ENCODE measurements at places on chromosomes 7 and 10.

DNA sequence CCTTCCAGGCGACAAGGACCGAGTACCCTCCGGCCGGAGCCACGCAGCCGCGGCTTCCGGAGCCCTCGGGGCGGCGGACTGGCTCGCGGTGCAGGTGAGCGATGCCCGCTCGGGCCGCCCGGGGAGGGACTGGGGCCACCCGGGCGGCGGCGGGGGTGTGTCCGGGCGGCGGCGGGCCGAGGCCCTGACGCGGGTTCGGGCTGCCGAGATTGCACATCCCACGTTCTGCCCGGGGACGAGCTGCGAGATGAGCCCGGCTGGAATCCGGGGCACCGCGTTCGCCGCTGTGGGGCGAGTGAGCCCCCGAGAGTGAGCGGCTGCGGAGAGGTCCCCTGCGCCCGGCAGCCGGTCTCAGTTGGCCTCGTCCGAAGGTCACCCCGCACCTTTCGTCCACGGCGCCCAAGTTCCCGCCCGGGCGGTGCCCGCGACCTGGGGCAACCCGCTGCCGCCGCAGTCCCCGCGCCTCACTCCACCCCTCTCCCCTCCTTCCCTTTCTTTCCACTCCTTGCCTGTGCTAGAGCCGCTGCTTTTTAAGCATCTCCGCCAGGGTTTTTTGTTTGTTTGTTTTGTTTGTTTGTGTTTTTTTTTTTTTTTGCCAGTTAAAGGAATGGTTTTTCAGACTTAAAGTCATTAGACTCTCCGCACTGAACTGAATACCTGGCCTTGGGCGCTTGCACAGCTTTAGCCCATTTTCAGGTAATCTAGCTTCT lies 515 bp downstream of the RALA start:
- DNase-seq: no peak

DNA sequence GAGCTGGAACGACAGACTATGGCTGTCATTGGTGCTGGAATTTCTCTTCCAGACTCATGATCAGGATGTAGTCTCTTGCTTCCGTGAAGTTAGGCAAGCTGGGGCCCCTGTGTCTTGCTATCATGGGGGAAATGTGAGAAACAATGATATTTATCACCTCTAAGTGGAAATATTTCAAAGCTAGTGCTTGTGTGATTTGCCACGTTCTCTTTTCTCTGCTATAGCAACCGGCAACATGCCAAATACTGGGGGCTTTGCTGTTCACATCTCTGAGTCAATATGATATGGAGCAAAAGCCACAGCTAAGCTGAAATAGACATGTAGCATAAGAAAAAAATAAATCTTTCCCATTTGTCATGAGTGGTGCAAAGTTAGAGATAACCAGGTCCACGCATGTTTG lies 668.2 kb upstream of the IGFBP3 start:
- DNase-seq: peak; percentile 48

- DNase-seq: no peak
These were observed 535.8 kb downstream of the SDK1 start for GRCh38 chr7:3836855-3837254.

- no peak for DNase-seq
These were observed 622.5 kb downstream of the PARD3 start for GRCh38 chr10:34192646-34193045.

DNA sequence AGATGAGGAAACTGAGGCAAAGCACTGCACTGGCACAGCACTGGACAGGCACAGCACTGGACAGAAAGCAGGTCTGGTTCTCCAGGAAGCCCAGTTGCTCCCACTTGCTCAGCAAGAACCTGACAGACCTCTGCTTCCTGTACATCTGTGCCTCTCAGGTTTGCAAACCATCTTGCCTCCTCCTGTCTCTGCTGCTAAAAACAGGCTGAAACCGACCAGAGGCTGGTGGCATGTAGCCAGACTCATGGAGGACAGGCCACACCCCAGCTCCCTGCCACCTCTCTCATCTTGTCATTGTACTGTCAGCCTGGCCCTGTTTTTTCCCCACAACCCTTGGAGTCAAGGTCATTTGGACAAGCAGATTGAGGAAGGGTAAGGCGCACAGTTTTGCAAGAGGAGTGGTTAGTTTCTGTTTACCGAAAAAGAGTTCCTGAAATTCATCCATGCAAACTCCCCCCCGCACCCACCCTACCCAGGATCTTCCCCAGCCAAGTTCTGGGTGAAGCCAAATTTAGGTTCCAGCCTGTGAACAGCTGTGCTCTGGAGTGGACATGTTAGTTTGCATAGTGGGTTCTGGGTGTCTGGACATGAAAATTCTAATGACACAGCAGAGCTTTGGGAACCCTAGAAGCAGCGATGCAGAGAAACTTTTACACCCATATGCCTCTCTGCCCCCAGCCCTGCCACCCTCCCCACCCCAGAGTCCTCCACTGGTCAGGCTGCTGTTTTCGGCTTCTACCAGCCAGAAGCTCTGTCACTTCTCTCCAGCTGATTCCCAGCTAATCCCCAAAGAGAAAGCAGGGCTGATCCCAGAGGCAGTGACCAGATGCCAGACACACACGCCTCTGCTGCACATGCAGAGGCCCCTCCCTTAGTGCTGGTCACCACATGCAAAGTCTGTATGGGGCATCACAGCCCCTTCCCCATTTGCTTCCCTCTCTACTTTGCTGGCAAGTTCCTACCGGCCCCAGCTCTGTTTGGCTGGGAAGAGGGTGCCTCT lies 8.5 kb upstream of the C10orf105 start:
- DNase-seq: no peak

GRCh38 chr10:4240608-4241197 lies 455.7 kb upstream of the KLF6 start:
- DNase-seq: peak; percentile 95

DNA sequence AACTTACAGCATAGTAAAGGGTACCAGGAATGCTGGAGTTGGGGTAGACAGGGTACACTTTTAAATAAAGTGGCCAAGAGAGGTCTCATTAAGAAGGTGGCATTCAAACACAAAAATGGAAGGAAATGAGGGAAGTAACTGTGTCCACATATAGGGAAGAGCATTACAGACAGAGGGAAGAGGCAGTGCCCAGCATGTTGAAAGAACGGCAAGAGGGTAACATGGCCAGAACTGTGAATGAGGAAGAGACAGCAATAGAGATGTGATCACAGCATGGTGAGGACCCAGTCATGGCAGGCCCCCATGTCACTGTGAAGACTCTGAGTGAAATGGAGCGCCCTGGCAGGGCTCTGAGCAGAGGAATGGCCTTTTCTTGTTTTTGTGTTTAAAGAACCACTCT lies 35.1 kb upstream of the ZNRF2 start:
- no peak for DNase-seq

DNA sequence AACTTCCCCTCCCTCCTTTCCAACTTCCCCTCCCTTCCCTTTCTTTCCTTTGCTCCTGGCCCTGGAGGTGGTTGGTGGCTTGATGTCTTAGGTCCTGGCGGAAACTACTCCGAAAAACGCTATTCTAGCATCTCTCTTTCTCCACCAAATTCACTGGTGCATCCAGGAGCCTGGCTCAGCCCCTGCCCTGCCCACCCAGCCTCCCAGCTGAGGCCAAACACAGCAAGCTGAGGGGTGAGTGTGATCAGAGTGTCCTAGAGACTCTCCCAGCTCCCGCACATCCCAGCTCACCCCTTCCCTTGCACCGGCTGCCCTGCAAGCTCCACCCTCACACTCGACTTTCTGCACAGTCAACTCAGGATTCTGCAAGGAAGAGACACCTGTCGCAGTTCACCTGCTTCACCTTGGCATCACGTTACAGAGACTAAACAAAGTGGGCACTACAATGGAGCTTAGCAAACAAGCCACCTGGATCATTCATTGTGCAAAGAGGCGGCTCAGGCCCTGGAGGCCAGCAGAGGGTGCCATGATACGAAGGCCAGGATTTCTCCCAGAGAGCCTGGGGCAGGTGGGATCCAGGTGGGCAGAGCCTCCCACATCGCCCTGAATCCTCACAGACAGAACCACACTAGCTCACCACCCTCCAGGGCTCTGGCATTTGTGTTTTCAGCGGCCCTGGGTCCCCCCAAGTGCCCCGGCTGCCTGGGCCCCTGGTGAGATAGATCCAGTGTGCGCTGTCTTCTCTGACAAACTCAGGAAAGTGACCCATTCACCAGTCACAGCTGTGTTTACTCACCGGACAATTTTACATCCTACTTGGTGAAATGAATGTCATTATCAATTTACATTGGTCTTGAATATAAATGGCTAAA lies 169.6 kb downstream of the TCERG1L start:
- no peak for DNase-seq

DNA sequence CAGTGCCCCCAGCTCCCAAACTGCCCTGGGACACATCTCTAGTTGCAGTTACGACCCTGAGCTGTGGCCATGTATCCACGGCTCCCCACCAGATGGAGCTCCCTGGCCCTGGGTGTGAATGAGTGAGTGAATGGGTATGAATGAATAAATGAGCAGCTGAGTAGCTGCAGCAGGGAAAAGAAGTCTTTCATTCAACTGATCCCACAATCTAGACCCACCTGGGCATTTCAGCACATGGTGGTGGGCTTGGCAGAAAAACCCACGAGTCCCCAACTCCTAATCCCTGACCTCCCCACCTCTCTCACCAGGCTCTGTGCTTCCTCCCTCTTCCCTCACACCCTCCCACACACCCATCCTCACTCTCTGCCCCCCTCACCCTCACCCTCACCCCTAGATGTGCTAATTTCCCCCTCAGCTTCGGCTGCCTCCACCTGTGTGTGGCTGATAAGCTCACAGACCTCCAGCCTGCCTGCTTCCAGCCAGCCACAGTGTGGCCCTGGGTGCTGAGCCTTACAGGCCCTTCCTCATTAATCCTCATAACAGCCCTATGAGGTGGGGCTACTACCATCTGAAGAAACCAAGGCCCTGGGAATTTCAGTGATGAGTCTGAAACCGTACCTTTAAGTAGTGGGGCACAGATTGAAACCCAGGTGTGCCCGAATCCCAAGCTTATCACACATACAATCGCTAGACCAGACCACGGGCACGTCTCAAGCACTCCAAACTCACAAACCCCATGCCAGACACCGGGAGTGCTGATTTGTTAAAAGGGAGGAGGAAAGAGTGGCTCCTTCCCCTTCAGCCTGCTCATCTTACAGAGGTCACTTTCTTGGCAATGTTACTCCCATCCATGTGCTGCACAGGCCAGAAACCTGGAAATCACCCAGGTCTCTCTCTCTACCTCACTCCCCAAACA lies 2.2 kb upstream of the ATP6V1F start:
- peak; percentile 36 for DNase-seq

DNA sequence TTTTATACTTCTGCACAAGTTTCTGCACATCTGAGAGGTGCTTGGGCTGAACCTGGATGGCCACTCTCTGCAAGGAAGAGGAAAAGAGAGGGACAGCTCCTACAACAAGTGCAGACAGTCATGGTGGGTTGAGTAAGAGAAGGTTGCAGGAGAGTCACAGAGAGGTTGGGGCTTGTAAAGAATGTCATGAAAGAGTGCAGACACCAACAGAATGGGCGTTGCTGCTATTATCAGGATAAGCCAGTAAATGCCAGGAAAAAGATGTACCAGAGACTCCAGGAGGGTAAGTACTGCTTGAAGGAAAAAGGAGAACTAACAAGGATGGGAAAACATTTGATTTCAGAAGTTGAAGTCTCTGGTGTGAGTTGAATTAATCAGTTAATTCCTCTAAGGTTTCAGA lies 77.8 kb upstream of the NRP1 start:
- no peak for DNase-seq

DNA sequence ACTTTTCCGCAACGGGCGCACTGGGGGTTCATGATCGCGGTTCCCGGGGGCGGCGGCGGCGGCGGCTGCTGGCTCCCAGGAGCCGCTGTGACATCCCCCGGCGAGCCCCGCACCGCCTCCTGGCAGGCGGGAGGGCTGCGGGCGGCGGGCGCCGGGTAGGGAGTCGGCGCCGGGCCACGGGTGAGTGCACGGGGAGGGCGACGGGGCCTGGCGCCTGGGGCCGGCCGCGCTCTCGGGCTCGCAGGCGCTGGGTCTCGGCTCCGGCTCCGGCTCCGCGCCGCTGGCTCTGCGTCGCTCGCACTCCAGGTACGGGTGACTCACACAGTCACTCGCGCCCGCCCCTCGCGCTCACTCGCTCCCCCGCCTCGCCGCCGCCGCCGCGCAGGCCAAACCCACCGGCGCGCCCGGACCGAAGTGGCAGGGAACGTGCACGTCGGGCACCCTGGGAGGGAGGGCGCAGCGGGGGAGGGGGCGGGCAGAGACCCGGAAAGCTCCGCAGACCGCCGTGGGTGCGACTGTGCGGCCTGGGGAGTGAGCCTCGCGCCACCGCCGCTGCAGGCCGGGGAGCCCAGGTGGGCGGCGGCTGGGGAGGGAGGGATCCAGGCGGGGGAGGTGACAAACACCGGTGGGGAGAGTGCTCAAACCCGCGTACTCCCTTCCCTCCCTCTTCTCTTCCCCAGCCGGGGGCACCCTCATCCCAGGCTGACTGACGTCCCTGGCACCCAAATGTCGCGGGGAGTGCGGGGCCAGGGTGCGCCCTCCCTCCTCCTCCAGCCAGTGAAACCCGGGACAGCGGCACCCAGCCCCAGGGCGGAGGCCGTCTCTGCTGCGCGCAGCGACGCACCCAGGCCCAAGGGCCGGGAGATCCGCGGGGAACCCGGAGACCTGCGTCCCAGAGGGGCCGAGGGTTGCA lies 276.9 kb upstream of the NEBL start:
- DNase-seq: peak; percentile 14

GRCh38 chr7:131015657-131015958 lies 281.6 kb upstream of the KLF14 start:
- DNase-seq: peak; percentile 89

- DNase-seq: no peak
These were observed 216.6 kb downstream of the AGMO start for GRCh38 chr7:15345216-15345615.

GRCh38 chr7:142010952-142011548 lies 15.4 kb downstream of the MGAM start:
- no peak for DNase-seq

- DNase-seq: no peak
These were observed 9.5 kb downstream of the SRRM3 start for GRCh38 chr7:76211216-76211615.

- peak; percentile 47 for DNase-seq
These were observed 68.3 kb downstream of the CREM start for GRCh38 chr10:35194906-35195305.

GRCh38 chr10:43689007-43689491 lies 40.4 kb upstream of the ZNF32 start:
- no peak for DNase-seq

- DNase-seq: no peak
These were observed 242.6 kb upstream of the C7orf33 start for GRCh38 chr7:148347981-148348380.

All from fibroblast of skin of right quadriceps (primary cell).